ENCODE measurements at places on chromosomes 7 and 10.
A peak's percentile ranks its signal among the peaks of the same experiment; 100 is the strongest.

DNA sequence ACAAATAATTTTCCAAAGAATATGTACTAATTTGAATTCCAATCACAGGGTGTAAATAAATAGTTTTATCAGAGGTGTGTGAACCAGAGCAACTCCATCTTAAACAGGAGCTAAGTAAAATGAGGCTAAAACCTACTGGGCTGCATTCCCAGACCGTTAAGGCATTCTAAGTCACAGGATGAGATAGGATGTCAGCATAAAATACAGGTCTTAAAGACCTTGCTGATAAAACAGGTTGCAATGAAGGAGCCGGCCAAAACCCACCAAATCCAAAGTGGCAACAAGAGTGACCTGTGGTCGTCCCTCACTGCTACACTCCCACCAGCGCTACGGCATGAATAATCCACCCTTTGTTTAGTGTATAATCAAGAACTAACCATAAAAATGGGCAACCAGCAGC, 291.7 kb upstream of the SEMA3D start:
- DNase-seq: no peak

- DNase-seq: peak; percentile 86
These were observed 531 bp downstream of the IKZF1 start for GRCh38 chr7:50304911-50305582.

GRCh38 chr7:137942484-137943115, 59.3 kb downstream of the CREB3L2 start:
- no peak for DNase-seq

DNA sequence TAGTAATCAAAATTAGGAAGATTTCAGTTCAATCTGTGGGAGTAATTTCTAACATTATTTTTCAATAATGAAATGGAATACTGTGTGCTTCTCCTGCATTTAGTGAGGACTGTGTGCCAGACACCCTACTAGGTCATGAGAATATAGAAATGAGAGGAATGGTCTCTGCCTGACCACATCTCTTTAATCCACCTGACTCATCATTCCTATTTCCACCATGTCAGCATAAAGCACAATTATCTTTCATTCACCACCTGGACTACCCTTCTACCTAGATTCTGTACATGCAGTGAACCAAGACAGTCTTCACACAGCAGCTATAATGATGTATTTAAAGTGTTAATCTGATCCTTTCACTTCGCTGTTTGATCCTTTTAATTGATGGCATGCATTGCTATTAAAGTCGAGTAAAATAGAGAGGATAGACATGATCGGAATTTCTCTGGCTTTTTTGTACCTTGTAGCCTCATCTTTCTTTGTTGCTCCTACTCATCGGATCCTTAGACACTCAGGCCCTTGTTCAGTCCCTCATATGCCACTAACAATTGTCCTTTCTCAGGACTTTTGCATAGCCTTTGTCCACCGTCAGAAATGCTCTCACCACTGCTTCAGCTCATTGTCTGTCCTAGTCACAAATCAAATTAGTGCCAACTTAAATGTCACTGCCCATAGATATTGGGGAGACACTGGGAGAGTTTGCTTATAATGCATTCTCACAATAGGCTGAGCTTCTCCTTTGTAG, 1037.1 kb downstream of the REEP3 start:
- no peak for DNase-seq

DNA sequence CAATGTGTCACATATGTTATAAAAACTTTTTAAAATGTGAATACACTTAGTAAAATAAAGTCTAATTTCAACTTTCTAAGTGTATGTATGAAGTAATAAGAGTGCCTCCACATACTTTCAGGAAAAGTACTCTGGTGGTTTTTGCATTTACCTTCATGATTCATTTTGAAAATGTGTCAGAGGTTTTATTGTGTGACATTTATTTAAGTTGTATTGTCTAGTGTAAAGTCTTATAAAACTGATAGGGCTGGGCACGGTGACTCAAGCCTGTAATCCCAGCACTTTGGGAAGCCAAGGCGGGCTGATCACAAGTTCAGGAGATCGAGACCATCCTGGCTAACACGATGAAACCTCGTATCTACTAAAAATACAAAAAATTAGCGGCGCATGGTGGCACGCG, 226.5 kb downstream of the ITGB1 start:
- DNase-seq: no peak

DNA sequence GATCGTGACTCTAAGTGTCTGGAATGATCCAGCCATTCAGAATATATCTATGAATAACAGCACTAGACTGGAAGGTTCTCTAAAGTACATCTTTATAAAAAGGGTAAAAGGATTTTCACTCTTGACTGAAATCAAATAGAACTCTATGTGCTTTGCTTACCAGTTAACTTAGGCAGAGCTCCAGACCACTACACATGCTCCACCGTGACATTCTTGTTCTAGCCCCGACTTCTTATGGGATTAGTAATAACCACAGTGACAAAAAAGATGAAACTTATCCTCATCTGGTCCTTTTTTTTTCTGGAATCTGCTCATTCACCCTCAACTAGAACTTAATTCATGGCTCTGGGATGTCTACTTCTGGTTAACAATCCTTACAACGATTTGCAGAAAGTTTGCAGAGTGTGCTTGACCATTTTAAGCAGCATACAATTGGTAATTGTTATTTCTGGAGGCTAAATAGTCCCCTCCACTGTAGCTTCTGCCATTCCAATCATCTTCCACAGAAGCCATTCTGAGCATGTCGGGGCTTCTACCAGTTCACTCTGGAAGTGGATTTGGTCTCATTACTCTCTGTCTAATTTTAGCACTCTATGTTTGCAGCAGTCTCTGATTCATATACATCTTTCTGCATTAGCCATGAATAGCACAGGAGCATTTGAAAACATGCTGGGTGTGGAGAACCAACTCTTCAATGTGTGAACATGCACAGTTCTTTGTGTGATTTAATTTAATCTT, 163.7 kb upstream of the CDC14C start:
- DNase-seq: no peak

DNA sequence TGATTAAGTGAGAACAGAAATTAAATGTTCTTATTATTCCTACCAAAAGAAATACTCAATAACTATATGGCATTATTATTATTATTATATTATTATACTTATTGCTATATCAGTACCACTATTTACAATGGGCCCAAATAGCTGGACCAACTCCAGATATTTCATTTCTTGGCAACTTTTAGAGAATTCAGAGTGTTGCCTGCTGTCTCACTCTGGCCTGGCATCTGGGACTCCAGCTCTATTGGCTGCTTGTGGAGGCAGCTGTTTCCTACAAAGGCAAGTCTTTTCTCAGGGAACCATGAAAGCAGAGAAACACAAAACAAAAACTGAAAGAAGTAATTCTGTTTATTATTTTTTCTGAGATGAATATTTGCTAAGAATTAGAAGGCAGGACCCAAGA, 105.1 kb upstream of the SORCS1 start:
- no peak for DNase-seq

- peak; percentile 9 for DNase-seq
These were observed 39.2 kb upstream of the TES start for GRCh38 chr7:116171094-116171493.

GRCh38 chr7:151010307-151011096, 13.8 kb downstream of the ATG9B start:
- DNase-seq: peak; percentile 53

DNA sequence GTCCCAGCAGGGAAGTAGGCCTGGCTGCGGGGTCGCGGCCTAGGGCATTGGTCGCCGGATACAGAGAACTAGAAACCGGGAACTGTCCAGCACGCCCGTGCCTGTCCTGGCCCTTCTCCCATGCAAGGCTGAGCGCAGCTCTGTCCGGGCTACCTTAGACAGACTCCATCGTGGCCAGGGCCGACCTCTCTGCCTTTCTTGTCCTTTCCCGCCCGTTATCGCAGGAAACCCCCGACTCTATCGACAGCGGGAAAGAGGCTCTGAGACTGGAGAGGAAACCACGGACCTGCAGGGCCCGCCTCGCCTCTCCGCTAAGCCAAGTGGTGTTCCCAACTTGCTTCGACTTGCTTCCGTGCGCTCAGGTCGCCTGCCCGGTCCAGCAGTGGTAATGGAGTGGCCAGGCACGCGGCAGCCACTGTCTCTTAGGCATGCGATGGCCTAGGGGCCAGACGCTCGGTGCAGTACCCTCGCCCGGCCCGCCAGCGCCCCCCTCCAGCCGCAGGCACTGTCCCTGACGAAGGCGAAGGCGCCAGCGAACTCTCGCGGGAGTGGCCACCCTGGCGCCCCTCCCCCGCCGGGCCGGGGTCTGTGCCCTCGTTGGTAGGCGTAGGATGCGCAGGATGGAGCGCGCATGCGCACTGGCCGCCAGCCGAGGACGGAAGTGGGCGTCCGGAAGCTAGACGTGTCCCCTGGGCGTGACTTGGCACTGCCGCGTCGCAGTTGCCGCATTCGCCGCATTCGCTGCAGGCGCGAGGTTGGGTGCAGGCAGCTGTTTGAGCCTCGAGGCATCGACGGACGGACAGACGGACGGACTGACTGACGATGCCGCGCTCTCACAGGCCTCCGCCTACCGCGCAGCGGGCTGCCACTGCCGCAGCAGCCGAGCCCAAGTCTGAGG, 54.4 kb downstream of the MCMBP start:
- DNase-seq: peak; percentile 48

- no peak for DNase-seq
These were observed 32.8 kb downstream of the HIPK2 start for GRCh38 chr7:139744768-139745677.

DNA sequence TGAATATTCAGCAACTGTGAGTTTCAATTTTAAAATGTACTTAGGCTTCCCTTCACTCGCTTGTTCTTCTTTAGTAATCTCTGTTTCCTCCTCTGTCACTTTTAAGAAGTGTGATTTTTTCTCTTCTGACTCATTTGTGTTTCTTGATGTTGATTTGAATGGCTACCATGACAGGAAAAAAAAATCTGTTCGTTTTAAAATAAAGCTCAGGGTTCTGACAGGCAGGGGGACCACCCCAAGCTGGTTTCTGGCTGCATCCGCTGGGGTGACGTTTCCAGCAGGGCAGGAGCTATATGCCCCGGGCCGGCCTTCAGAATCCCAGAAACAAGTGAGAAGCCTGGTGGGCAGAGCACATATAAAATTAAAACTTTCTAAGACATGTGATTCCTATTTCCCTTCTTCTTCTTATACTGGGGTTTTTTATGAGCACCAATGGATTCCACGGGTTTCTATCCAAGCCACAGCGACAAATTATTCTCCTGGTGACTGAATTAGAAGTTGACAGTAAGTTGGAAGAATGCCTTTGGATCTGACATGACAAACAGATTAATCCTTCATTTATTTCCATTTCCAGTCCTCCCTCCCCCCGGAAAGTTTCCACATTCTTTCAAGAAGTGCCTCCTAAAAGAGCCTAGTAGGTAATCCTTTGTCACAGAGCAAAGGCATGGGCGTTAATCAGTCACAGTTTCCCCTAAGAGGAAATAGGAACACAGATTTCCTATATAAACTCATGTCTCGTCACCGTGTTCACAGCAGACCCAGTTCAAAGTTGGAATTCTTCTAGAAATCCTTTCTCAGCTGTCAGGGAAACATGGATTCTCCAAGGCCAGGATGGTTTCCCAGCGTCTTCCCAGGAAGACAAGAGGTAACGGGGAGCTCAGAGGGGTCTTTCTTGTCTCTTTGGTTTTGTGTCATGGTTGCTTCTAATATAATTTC, 79.9 kb downstream of the PTPRE start:
- no peak for DNase-seq

DNA sequence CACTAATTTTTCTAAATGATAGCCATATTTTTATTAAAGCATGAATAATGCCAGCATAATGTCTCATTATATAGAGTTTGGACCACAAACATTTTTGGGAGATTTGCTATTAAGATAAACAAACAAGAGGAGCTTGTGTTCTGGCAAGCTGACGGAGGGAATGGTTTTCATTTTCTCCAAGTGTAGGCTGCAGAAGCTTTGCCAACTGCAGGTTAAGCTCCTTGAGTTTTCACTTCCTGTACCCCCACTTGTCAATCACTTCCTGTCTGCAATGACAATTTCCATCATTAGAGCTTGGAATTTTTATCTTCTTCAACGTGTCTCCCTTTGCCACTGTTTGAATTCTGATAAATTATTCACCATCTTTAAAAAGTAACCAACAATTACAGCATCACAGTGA, 13.4 kb downstream of the EBF3 start:
- no peak for DNase-seq

- peak; percentile 60 for DNase-seq
These were observed at the start of gene AQP1 for GRCh38 chr7:30911561-30911969. Gene AQP1, plus strand, starts transcription at chr7:30911853. Its CDS starts 57 bp downstream, at chr7:30911910.

GRCh38 chr10:7322623-7323022, 88.2 kb downstream of the SFMBT2 start:
- DNase-seq: no peak

- no peak for DNase-seq
These were observed 28.6 kb downstream of the PARD3 start for GRCh38 chr10:34786464-34786863.

DNA sequence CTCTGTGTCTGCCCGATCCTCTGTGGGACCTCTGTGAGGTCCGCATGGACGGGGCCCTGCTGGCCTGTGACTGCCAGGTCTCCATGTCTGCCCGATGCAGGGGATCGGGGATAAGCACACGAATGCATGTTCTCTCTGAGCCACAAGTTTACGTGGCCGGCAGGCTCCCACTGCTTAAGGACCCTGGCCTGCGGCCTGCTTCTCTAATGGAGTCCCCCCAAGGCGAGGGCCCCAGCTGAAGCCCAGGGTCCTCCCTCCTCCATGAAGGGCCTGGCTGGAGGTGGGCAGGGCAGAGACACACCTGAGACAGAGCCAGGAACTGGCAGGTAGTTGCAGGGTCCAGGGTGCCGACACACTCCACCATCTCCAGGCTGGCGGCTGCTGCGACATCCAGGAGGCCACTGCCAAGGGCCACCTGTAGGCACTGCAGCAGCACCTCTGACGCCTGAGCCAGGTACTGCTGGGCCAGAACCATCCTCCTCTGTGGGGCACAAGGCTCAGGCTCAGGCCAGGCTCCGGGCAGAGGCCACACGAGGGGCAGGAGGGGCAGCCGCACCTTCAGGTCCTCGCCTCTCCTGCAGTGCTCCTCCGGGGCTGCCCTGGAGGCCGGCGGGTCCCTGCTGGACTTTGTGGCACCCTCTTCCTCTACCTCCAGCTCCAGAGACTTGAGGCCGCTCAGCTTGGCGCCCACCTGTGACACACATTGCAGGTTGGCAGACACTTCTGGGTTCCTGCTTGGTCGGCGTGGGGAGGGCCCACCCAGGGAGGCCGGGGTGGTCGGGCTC, 60.9 kb upstream of the NKX6-2 start:
- DNase-seq: no peak

GRCh38 chr7:110856704-110857103, 234.2 kb upstream of the LRRN3 start:
- DNase-seq: no peak

DNA sequence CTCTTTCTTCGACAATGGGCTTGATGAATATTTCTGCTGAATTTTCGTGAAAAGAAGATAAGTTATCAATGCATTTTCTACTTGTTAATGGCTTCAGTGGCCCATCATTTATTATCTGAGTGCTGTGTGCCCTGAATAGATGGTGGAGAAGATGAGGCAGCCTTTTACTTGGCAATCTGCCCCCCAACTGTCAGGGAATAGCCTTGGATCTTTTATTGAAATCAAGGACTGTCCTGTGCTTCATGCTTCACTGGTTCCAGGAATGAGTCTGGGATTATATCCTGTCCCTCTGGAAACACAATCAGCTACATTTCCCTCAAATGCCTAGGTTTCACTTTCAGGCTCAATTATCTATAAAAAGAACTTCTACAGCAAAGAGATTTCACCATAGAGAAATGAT, 75.9 kb upstream of the NXPH1 start:
- no peak for DNase-seq

GRCh38 chr10:98309366-98310355, 41.7 kb upstream of the LOXL4 start:
- DNase-seq: peak; percentile 67
